ENCODE measurements at places on chromosomes 3 and 15.
A peak's percentile ranks its signal among the peaks of the same experiment; 100 is the strongest.

GRCh38 chr3:55704521-55704920 lies 217.4 kb upstream of the WNT5A start:
- no peak for DNase-seq

DNA sequence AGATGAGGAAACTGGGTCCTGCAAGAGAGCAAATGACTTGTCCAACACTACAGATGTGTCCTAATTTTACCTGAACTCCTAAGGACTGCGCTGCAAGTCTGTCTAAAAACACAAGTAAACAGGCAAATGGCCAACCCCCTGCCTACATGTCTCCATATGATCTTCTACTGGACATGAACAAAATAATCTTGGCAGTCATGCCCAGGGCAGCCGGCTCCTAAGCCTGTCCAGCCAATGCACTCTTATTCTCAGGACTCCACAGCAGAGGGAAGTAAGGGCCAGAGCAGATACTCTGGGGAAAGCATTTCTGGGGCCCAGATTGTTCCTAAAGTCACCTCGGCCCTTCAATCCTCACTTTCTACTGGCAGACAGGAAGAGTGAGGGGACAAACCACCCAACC lies 10.3 kb downstream of the COLQ start:
- no peak for DNase-seq

DNA sequence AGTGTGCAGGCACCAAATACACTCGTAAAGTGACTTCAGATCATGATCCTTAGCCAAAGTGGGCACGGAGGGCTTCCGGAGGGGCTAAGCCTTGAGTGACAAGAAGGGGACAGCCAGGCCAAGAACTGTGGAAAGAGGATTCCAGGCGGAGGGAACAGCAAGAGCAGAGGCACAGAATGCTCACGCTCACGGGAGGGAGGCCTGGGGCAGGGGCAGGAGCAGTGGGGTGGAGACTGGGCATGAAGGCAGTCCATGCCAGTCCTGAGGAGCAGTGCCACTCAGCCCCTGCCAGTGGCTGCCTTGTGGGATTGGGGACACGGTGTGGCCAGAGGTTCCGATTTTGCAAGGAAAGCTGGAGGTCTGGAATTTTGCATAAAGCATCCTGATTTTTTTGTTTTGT lies 36.0 kb downstream of the DNAJB8 start:
- DNase-seq, result no peak

- DNase-seq, result no peak
Observed at GRCh38 chr3:13195374-13195773, 122.1 kb upstream of the IQSEC1 start.

DNA sequence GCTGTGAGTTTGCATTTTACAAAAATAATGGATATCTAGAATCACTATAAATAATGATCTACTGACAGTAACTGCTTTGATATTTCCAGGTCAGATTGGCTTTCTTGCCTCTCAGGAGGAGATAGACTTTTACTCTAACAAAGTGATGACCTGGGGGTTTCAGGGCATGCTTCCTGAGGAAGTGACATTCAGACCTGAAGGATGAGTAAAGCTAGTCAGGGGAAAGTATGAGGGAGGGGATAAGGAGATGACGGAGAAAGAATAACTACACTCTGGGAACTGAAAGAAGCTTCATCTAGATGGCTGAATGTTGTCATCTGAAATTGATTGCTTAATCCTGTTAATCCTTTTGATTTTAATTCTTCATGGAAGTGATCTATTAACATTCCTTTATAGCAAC lies 32.2 kb downstream of the ARMC8 start:
- DNase-seq, result no peak

- no peak for DNase-seq
Observed at GRCh38 chr3:140761076-140761639, 83.3 kb downstream of the TRIM42 start.

- no peak for DNase-seq
Observed at GRCh38 chr15:57167821-57168395, 208.4 kb upstream of the CGNL1 start.

DNA sequence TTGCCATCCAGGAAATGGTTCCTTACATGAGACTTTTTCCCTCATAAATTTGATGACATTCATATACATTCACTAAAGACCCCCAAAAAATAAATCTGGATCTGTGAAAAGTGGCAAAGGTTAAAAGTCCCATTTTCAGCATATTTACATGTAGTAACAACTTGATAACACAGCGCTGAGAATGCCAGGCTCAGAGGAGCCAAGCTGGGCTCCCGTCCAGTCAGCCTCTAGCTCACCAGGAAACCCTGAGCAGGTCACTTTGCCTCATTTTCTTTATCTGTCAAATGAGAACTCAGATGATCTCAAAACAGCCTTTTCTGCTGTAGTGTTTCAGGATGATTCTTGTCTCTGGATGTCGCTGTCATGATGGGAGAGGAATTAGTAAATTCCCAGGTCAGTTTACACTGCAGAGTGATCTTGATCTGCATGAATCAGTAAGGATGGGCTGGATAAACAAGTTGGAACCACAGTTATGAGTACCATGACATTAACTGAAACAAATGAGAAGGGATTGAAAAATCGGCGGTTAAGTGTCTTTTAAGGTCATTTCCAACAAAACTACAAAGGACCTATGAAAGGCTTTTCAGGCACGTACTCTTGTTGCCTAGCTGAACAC lies 82.8 kb downstream of the PPARG start:
- DNase-seq, result no peak

GRCh38 chr3:95442766-95443165 lies 1371.6 kb upstream of the EPHA6 start:
- DNase-seq, result no peak

DNA sequence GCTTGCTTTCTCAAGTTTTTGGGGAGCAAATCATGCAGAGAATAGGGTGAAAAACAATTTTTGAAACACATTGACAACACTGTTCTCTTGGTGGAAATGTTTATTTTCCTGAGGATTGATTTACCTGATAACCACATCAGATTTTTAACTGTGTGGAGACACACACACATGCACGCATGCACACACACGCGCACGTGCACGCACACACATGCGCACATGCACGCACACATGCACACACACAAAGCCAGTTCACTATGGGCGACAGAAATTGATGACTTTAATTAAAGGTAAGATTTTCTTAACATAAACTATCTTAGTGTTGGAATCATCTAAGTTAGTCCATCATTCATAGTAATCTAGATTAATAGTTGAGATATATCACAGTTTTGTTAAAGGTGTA lies 15.3 kb downstream of the LMLN start:
- no peak for DNase-seq

GRCh38 chr3:72187131-72187530 lies 402.2 kb upstream of the PROK2 start:
- no peak for DNase-seq

GRCh38 chr3:38453075-38453912 lies at the start of gene ACVR2B:
Gene ACVR2B, plus strand, starts transcription at chr3:38453890. Its CDS starts 433 bp downstream, at chr3:38454323.
- DNase-seq, result peak; percentile 78

- DNase-seq, result no peak
Observed at GRCh38 chr15:69914040-69914439, 183.7 kb downstream of the TLE3 start.

DNA sequence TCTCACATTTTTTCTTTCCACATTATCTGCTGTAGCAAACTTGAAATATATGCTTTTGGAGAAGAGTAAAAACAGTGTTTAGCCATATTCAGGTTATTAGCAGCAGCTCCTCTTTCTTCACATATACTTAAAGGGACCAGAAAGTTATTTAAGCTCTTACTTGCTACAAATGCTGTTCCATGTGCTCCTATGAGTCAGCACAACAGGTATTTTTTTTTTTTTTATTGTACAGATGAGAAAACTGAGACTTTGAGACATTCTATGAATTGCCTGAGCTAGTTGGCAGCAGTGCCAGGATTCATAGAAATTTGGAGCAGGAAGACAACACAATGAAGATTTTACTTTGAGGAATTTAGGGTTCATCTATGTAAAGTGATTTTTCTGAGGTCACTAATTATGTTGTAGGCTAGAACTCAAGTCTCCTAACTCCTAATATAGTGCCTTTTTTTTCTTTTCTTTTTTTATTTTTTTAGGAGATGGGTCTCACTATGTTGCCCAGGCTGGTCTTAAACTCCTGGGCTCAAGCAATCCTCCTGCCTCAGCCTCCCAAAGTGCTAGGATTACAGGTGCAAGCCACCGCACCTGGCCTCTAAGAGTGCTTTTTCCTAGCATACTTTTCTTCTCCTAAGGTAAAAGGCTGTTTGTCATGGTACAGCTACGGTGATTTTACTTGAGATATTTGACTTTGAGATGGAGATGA lies 23.6 kb downstream of the SETD5 start:
- DNase-seq, result no peak

GRCh38 chr3:101781166-101781565 lies 2.2 kb downstream of the NXPE3 start:
- DNase-seq, result no peak

DNA sequence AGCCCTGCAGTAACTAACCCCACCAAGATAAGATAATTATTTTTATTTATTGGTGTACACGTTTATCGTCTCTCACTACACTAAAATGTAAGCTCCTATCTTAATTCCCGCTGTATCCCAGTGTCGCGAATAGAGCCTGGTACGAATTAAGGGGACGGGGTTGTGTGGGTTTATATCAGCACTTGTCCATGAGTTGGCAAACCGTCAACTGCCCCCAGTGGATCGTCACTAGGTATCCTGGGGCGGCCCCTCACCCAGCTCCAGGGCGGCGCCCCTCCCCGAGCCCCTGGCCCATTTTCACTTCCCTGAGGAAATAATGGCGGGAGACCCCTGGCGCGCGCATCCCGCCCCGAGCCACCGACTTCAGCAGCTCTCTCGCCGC lies 465 bp downstream of the RUVBL1 start:
- no peak for DNase-seq

- no peak for DNase-seq
Observed at GRCh38 chr3:188916934-188917401, 254.8 kb upstream of the TPRG1 start.

DNA sequence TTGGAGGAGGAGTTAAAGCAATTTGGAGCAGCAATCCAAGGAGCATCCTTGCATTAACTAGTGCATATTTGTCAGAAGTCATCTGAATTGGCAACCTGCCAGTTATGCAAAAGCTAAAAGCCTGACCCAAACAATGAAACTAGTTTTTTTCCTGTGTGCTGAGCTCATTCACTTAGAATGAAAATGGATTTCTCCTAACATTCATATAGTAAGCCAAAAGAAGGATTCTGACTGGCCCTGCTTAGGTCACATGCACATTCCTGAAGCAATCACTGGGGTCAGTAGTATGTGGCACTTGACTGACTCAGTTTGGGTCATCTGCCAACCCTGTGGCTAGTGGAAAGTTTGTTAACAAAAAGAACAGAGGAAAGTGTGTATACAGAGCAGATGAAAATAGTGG lies 30.5 kb downstream of the OXSM start:
- DNase-seq, result no peak

DNA sequence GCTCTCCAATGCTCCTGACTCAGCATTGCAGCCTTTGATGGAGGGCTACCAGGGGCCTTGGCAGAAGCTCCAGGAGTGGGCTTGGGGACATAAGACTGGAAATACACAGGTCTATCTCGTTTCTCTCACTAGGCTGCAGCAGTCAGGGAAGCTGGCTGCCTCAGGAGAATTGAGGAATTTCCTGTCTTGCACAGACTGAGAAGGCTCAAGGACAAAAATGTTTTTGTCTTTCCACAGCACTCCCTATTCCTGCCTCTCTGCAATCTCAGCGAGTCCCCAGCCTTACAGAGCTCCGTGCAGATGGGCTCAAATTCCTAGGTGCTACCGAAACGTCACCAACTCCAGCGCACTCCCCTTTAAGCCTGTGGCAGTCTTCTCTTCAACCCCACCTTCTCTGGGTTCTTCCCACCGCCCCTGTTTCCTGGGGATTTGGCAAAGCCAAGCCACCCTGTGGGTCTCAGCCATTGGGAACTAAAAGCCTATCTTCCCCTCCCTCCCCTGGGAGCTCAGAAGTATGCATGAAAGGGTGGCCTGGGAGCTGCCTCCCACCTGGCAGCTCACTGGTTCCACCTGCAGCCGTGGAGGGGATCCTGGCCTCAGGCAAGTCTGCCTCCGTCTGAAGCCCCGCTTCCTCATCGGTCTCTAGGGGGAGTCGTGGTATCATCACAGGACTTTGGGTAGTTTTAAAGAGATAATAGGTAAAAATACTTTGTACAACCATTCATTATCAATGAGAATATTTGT lies 322.6 kb upstream of the FRG2C start:
- no peak for DNase-seq

GRCh38 chr3:12890610-12891390 lies 49.4 kb upstream of the RPL32 start:
- DNase-seq, result no peak

- DNase-seq, result no peak
Observed at GRCh38 chr3:39438880-39439279, 28.6 kb upstream of the MOBP start.

DNA sequence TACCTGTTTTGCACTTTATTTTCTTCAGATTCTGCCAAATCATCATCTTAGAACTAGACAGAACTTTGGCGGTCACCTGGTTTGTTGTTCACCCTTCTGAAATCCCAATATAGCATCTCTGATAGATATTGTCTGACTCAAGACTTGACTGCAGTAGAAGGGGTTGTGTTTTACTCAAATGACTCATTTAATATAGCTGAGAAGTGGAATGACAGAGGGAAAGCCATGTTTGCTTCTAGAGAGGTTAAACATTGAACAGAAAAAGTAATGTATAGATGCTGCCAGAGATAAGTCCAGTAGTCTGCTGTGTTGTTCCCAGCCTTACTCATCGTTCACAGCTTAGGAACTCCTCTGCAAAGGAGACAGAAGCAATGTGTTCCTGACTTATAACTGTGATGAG lies 402.0 kb downstream of the AGBL1 start:
- no peak for DNase-seq

GRCh38 chr3:197186887-197187588 lies 111.4 kb downstream of the DLG1 start:
- DNase-seq, result peak; percentile 9

GRCh38 chr3:39806820-39807219 lies 2.6 kb upstream of the MYRIP start:
- DNase-seq, result no peak

DNA sequence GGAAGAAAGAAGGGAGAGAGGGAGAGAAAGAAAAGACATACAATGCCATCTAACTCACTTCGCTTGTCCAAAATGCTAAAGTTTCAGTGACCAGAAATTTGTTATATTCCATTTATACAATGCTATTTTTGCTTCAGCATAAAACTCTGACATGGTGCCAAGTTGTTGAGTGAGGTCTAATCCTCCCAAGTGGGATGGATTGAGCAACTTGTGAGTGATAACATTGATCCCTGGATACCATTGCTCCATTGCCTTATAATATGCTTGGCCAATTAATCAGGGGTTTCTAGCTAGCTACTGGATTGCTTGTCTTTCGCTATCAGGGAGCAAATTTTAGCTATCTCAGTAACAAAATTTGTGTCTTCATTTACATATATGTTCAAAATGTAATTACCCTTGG lies 615.6 kb upstream of the DPPA4 start:
- no peak for DNase-seq

DNA sequence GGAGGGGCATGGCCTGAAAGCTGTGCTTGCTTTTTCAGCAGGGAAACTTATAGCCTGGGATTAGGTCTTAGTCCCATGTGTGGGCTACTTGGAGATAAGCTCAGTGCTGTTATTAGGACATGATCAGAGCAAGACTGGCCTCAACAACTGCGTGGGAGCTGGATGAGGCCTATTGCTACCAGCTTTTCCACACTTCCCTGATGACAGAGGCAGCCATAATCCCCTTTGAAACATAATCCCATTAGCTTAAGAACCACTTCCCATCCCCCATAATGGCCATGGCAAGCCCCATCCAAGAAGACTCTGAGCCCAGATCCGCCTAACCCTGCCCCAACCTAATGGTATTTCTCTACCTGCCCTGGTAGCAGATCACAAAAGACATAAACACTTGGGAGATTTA lies 26.6 kb upstream of the GK5 start:
- DNase-seq, result no peak
